ENCODE measurements at places on chromosomes 2 and 18. TPM values are rescaled to one million over a fixed set of nuclear protein-coding genes. Genes with fewer than 3 reads are reported as not detected.
A peak's percentile ranks its signal among the peaks of the same experiment; 100 is the strongest.

DNA sequence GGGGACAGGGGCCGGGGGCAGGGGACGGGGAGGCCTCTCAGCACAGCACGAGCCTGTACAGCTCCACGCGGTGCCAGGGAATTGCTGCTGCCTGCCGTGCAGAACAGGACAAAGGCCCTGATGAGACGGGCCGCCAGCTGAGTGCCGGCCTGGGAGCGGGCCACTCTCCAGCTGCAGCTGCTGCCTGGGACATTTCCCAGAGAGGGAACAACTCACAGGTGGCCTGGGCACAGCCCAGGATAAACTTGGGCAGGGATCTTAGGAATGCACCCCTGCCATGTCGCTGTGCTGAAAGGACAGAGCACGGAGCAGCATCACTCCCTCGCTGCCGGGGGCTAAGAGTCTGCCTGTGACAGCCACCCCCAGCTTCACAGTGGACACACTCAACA, 38.8 kb downstream of the CENPO start:
- H3K27me3 ChIP-seq, result no peaks in the 10 kb centered on the region
- H3K36me3 ChIP-seq, result no peaks in the 10 kb centered on the region
- no peak overlapping the region for H3K27ac ChIP-seq
- DNase-seq, result no peak

DNA sequence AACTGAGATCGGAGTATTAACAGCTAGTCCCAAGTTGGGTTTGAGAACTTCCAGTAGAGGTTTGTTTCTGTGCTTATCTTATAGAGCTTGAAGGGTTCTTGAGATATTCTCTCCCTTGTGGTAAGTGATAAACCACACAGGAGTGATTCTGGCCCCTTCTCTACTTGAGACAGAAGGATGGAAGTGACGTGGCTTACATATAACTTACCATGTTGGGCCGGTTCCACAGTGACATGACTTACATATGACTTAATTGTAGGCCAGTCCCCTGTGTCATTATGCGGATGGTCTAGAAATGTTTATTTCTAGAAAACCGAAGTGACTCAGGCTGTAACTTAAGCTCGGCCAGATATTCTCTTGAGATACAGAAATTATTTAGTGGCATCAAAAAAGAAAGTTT, 62.7 kb downstream of the TRAPPC12 start:
- no peaks in the 10 kb centered on the region for H3K4me1 ChIP-seq
- no peak overlapping the region for H3K27ac ChIP-seq
- DNase-seq, result no peak
- no peaks in the 10 kb centered on the region for H3K27me3 ChIP-seq
- no peak overlapping the region for H3K4me3 ChIP-seq
- H3K36me3 ChIP-seq, result peaks cover 27% of the 10 kb centered on the region

DNA sequence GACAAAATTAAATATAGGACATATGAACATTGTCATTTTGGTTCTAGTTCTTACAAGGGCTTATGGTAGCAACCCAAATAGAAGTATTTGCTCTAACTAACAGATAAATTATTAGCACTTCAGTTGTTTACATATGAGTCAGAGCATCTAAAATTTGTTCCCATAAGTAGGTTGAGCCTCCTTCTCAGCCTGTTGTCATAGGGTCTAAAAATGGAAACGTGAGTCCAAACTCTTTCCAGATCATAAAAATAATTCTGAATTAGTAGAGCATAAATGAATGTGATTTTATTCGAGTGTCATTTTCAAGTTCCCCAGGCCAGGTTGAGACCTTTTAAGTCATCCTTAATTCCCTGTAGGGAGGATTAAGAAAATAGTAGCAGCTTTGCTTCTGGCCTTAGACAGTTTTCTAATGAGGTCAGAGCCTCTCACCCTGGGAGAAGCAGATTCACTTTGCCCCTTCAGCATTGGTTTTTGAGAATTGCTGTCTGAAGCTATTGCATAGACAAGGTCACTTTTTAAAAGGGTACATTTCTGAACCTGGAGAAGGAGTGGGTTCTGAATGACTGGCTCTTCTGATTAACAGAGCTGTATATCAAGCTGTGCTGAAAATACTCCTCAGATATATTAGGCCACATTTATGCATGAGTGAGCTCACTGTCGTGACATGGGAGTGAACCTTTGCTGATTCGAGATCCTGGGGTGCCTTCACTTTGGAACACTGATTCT, 164.3 kb downstream of the NEDD4L start:
- no peaks in the 10 kb centered on the region for H3K27me3 ChIP-seq
- no peak for DNase-seq
- H3K4me3 ChIP-seq, result no peak overlapping the region
- H3K27ac ChIP-seq, result no peak overlapping the region

- no peak overlapping the region for H3K27ac ChIP-seq
- no peaks in the 10 kb centered on the region for H3K27me3 ChIP-seq
- H3K36me3 ChIP-seq, result no peaks in the 10 kb centered on the region
- DNase-seq, result no peak
Measured at GRCh38 chr2:158199928-158200650, 98.4 kb downstream of the UPP2 start.

DNA sequence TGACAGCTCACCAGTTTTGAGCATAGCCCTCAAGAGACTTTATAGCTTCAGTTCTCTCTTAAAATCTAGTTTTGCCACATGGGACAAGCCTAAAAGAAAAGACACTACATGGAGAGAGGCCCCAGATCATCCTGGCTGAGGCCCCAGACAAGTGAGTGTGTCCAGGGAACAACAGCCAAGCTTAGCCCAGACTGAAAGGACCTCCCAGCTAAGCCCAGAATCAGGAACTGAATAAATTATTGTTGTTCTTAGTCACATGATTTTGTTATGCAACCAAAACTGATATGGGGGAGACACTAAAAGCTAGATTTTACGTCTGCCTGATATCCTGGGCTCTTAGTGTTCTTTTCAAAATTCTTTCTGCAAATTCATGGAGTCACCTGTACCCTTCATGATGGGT, 29.3 kb upstream of the LBH start:
- H3K27me3 ChIP-seq, result no peaks in the 10 kb centered on the region
- no peak overlapping the region for H3K4me3 ChIP-seq
- no peaks in the 10 kb centered on the region for H3K4me1 ChIP-seq
- no peak for DNase-seq
- no peak overlapping the region for H3K27ac ChIP-seq
- no peaks in the 10 kb centered on the region for H3K36me3 ChIP-seq

- no peak overlapping the region for H3K27ac ChIP-seq
- H3K27me3 ChIP-seq, result no peaks in the 10 kb centered on the region
- no peak overlapping the region for H3K4me3 ChIP-seq
- no peak for DNase-seq
Measured at GRCh38 chr2:101792208-101792607, 94.7 kb downstream of the MAP4K4 start.

DNA sequence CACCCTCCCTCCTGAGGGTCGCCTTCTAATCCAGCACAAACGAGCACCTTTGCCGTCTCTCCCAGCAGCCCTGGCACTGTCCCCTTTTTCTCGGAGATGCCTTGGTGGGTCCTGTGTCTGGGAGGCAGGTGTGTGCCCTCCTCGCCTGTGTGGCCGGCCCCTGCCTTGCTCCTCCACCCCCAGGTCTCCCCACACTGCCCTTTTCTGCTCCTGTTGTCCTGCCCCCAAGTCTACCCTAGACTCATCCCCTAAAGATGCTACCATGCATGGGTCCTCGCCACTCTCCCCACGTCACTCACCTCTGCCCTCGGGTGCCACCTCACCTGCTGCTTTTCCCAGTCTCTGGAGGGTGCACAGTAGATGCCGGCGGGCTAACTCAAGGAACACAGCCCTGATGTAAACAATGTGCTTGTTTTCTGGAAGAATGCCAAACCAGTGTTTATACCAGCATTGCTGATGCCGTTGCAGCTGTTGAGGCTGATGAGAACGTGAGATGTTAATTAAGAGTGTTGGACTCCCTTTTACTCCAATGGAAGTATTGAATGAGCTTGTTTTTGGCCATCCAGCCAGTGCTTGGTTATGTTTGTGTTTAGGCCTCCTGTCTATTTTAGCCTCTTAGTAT, 223.1 kb downstream of the AGAP1 start:
- no peaks in the 10 kb centered on the region for H3K27me3 ChIP-seq
- no peak for DNase-seq
- H3K4me1 ChIP-seq, result peaks cover 5% of the 10 kb centered on the region
- no peaks in the 10 kb centered on the region for H3K36me3 ChIP-seq
- H3K27ac ChIP-seq, result no peak overlapping the region

DNA sequence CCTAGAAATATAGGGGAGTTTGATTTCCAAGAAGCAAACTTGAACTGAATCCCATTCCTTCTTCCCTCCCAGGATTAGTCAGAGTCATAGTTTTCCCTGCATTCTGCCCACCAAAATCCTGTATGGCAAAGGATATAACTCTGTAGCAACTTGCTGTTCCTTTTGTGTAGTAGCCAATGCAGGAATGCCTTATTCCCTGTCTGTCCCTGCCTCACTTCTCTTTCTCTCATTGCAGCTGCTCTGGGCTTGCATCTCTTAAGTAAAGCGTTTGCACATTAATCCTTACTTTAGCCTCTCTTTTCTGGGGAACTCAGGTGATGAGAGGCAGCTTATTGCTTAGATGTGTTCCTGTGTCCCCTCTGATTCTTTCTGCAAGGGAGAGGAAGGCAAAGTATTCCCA, 333.1 kb upstream of the VWC2L start:
- no peak overlapping the region for H3K4me3 ChIP-seq
- DNase-seq, result no peak
- no peaks in the 10 kb centered on the region for H3K36me3 ChIP-seq
- H3K27ac ChIP-seq, result no peak overlapping the region

GRCh38 chr2:138333677-138334076, 167.9 kb upstream of the SPOPL start:
- no peaks in the 10 kb centered on the region for H3K4me1 ChIP-seq
- no peaks in the 10 kb centered on the region for H3K27me3 ChIP-seq
- DNase-seq, result no peak
- H3K4me3 ChIP-seq, result no peak overlapping the region
- H3K36me3 ChIP-seq, result no peaks in the 10 kb centered on the region

GRCh38 chr18:5516841-5517240, 27.0 kb downstream of the EPB41L3 start:
- no peaks in the 10 kb centered on the region for H3K27me3 ChIP-seq
- H3K27ac ChIP-seq, result no peak overlapping the region
- DNase-seq, result no peak

GRCh38 chr18:8081267-8081666, 514.2 kb downstream of the PTPRM start:
- H3K4me1 ChIP-seq, result no peaks in the 10 kb centered on the region
- H3K27me3 ChIP-seq, result no peaks in the 10 kb centered on the region
- H3K27ac ChIP-seq, result no peak overlapping the region
- DNase-seq, result no peak

GRCh38 chr2:74816540-74817303, 17.2 kb upstream of the HK2 start:
- H3K27ac ChIP-seq, result peak overlapping the region; percentile 10
- no peaks in the 10 kb centered on the region for H3K4me1 ChIP-seq
- no peak for DNase-seq
- no peaks in the 10 kb centered on the region for H3K36me3 ChIP-seq

- H3K4me3 ChIP-seq, result no peak overlapping the region
- no peaks in the 10 kb centered on the region for H3K27me3 ChIP-seq
- no peaks in the 10 kb centered on the region for H3K4me1 ChIP-seq
Measured at GRCh38 chr18:11454040-11454439, 155.4 kb upstream of the SLC35G4 start.

DNA sequence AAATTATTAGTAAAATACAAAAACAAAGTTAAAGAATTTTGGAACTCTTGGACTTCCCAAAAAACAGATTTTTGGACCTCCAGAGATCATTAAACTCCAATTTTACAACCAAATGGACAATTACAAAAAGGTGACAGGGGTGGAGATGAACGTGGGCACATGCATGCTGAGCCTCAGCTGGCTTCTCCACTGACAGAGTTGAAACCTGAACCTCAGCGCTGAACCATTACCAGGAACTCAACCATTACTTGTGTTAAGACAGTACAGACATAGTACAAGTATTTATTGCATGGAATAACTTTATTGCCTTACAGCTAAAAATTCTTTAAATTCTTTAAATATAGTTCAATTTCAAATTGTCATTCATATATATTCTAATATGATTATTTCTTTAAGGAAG, 33.0 kb upstream of the KIDINS220 start:
- H3K36me3 ChIP-seq, result no peaks in the 10 kb centered on the region
- no peak overlapping the region for H3K27ac ChIP-seq
- no peak overlapping the region for H3K4me3 ChIP-seq
- H3K4me1 ChIP-seq, result no peaks in the 10 kb centered on the region
- H3K27me3 ChIP-seq, result no peaks in the 10 kb centered on the region
- no peak for DNase-seq

DNA sequence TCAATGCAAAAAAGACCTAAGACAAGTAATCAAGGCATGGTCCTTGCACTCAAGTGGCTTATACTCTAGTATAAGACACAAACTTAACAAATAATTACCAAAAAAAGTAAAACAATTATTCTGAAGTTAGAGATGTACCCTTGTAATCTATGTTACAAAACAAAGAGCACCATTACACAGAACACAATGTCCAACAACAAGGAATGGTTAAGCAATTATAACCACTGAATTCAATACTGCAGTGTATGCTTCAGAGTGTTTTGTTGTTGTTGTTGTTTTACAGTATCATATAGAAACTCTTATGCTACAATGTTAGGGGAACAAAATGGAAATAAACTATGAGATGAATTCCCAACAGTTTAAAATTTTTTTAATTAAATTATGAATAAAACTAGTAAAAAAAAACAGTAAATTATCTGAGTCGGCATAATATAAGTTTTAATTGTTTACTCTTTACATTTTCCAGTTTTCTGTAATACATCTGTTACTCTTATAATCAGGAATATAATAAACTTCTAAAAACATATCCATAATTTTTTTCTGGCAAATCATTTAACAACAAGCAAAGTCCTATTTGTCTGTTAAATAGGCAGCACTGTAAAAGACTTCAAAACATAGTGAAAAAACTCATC, 29.2 kb downstream of the ROCK2 start:
- no peaks in the 10 kb centered on the region for H3K36me3 ChIP-seq
- no peak for DNase-seq
- no peaks in the 10 kb centered on the region for H3K4me1 ChIP-seq
- H3K27me3 ChIP-seq, result no peaks in the 10 kb centered on the region
- no peak overlapping the region for H3K4me3 ChIP-seq

- no peak overlapping the region for H3K4me3 ChIP-seq
- no peak for DNase-seq
- no peaks in the 10 kb centered on the region for H3K4me1 ChIP-seq
Measured at GRCh38 chr2:163800951-163801381, 65.2 kb upstream of the FIGN start.

- no peak overlapping the region for H3K27ac ChIP-seq
- no peaks in the 10 kb centered on the region for H3K27me3 ChIP-seq
- H3K4me3 ChIP-seq, result no peak overlapping the region
- no peak for DNase-seq
Measured at GRCh38 chr2:159851941-159852340, 53.9 kb upstream of the CD302 start.

SLC19A3 gene
- not detected for total RNA-seq

AKAIN1 gene
- total RNA-seq, result not detected

SLC4A1AP gene
- total RNA-seq, result 26.0 TPM

KIAA2012 gene
- not detected for total RNA-seq

SERPINB2 gene
- 1.4 TPM for total RNA-seq

DSEL gene
- 0.11 TPM for total RNA-seq

NLRC4 gene
- total RNA-seq, result 0.36 TPM

SNTG2 gene
- total RNA-seq, result not detected

SERPINB10 gene
- total RNA-seq, result 0.43 TPM

C2orf80 gene
- not detected for total RNA-seq

SOX11 gene
- total RNA-seq, result not detected

CAPN13 gene
- not detected for total RNA-seq

CD226 gene
- total RNA-seq, result 151 TPM

SLC40A1 gene
- 4.4 TPM for total RNA-seq
